ENCODE measurements at places on chromosomes 7 and 10. TPM values are rescaled to one million over a fixed set of nuclear protein-coding genes. Genes with fewer than 3 reads are reported as not detected.

TAS2R39 gene
- not detected for total RNA-seq

C10orf62 gene
- total RNA-seq: 0.42 TPM

SCRN1 gene
- total RNA-seq: 71.9 TPM

PKD2L1 gene
- 0.71 TPM for total RNA-seq

KIF20B gene
- total RNA-seq: 6.2 TPM

NUPR2 gene
- 0.62 TPM for total RNA-seq

AFAP1L2 gene
- 19.3 TPM for total RNA-seq

FOXI2 gene
- total RNA-seq: 0.48 TPM

STAG3 gene
- 1.5 TPM for total RNA-seq

SPDYE3 gene
- not detected for total RNA-seq

MGAM2 gene
- 0.12 TPM for total RNA-seq

RINT1 gene
- 16.6 TPM for total RNA-seq

FAM25G gene
- total RNA-seq: not detected

ZWINT gene
- 2.9 TPM for total RNA-seq

FKBP6 gene
- not detected for total RNA-seq

PDSS1 gene
- total RNA-seq: 2.5 TPM

PRKG1 gene
- 153 TPM for total RNA-seq

PAX4 gene
- not detected for total RNA-seq

ZNF425 gene
- total RNA-seq: 1.3 TPM
